Stimulated activated naive CD8-positive, alpha-beta T cell treated with anti-CD3 and anti-CD28 coated beads, Interleukin-15, amount 100 ng/mL, for 72 hours (primary cell): ENCODE measurements at places on chromosomes 7 and 10.
A peak's percentile ranks its signal among the peaks of the same experiment; 100 is the strongest.

- DNase-seq = peak; percentile 88
Observed at GRCh38 chr7:38335492-38336147, 62.2 kb upstream of the TARP start.

- DNase-seq = no peak
Observed at GRCh38 chr10:21726601-21727225, 192.7 kb downstream of the MLLT10 start.

- DNase-seq = no peak
Observed at GRCh38 chr10:127142856-127143255, 53.5 kb downstream of the INSYN2A start.

DNA sequence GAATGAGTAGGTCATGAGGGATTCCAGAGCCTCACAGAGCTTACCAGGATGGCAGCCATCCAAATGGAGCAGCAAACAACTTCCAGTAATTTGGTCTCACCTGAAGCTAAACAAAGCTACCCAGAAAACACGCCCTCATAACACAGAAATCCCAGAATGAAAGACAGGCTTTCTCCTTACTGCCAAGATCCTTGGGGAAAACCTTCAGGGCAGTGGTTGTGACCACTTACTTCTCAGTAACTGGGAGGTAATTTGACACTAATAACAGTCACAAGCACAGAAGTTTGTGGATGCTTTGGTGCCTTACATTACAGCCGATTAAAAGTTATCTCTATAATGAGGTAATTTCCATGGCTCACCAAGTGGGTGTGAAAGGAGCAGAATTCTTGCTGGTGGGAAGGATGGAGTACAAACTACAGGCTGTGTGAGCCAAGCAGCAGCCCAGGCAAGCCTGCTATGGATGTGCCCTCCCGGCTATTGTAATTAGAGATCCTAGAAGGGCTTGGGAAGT lies 10.4 kb downstream of the WDR91 start:
- no peak for DNase-seq

DNA sequence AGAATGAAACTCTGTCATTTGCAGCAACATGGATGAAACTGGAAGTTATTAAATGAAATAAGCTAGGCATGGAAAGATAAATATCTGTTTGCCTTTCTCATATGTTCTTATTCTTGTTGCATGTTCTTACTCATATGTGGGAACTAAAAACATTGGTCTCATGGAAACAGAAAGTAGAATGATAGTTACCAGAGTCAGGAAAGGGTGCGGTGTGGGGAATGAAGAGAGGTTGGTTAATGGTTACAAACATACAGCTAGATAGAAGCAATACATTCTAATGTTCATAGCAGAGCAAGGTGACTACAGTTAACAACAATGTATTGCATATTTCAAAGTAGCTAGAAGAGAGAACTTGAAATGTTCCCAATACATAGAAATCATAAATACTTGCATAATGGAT lies 105.1 kb downstream of the FAM107B start:
- no peak for DNase-seq

GRCh38 chr10:121205625-121206024 lies 354.5 kb downstream of the WDR11 start:
- no peak for DNase-seq

DNA sequence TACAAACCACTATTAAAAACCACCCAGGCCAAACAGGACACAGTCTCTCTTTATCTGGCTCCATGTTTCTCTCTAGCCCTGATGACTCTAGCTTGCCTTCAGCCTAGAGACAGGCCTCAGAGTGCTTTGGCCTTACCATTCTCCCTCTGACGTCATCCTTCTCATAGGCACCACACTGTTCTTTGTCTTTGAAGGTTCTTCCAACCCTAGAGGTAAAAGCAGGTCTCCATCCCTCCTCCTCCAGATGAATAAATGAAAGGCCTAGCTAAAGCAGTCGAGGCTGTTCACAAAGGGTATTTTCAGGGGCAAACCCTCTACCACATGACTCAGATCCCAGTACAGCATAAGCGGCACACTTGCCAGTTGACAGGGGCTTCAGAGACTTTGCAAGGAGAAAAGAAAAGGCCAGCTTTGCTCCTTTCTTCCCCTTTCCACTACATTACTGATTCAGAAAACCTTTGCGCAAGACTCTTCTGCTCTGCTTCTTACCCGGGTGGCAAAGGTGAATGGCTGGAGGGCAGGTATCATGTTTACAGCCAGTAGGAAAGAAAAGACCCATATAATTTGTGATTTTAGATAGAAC lies 14.8 kb downstream of the NFE2L3 start:
- DNase-seq = no peak

DNA sequence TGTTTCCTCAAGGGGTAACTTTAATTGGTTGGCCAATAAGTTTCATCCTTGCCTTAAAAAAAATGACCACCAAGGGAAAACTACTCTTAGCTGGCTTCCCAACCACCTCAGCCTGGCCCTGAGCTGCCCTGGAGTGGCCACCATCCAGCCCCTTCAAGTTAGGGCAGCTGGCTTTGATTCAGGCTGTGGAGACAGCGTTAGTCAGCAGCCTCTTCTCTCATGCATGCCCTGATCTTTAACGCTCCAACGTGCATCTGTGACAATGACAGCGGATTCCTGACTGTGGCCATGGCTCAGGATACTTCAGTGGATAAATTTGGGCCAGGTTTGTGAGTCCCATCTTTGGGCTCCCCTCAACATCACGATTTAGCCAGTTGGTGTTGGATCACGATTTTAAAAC lies 111.6 kb downstream of the RBM20 start:
- no peak for DNase-seq

- peak; percentile 42 for DNase-seq
Observed at GRCh38 chr10:59625721-59626522, 83.7 kb downstream of the SLC16A9 start.

DNA sequence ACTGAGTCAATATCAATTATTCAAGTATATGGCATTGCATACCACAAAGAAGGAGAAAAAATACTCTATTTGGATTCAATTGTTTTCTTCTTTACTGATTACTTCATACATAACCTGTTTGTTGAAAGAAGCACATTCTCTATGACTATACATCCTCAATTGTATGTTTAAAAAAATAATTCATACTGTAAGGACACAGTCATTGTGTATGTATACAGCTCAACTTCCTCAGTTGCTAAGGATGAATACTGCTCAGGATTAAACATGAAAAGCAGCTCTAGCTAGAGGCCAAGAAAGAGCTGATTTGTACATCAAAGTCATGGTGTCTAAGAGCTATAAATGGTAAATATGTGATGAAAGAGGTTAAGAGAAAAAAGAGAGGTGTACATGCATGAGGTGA lies 15.8 kb upstream of the BPGM start:
- no peak for DNase-seq

- DNase-seq = no peak
Observed at GRCh38 chr10:2431961-2432360, 635.4 kb upstream of the PFKP start.

DNA sequence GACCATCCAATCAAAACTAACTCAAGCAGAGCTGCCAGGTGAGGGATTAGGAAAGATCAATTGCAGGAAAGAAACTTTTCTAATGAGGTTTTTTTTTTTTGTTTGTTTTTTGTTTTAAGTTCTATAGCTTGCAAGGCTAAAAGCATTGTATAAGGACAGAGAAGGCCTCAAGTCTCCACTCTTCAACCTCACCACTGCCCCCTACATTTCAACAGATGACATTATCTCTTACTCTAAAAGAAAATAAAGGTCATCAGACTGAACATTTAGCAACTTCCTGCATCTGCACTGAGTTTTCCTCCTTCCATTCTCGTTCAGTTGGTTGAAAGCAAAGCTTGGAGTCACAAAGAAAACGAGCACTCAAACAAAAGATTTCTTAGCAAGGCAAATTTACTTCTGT lies 45.2 kb upstream of the EXOC4 start:
- DNase-seq = no peak

DNA sequence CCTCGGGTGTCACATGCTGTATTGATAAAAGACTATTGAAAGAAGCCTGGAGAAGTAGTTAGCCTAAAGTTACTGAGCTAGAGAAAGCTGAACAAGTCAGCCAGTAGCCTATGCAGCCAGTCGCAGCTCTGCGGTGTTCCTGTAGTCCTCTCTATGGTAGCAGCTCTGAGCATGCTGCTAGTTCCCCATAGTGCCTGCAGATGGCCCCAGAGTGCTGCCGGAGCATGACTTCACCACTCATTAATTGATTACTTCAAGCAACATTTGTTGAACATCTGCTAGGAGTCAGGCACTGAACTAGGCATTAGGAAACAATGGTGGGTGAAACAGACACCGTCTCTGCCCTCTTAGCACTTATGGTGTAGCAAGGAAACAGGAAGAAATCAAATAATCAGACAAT lies 422.7 kb downstream of the SORCS3 start:
- peak; percentile 29 for DNase-seq

DNA sequence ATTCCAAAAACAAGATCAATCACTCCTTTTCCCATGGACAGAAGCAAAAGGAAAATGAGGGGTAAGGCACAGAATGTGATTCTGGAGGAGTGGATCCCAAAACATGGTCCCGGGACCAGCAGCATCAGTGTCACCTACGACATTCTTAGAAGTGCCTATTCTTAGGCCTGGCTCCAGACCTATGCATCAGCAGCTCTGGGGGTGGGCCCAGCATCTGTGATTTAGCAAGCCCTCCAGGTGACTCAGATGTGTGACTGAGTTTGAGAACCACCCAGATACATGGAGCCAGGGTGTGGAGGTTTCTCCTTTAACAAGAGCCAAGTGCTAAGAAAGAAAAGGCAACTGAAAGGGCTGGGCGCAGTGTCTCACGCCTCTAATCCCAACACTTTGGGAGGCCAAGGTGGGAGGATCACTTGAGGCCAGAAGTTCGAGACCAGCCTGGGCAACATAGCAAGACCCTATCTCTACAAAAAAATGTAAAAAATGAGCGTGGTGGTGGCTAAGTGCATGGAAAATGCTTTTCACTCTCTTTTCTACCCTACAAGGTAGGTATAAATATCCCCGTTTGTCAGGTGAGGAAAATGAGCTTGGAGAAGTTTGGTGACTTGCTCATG lies 17.1 kb upstream of the ARPC1A start:
- no peak for DNase-seq

DNA sequence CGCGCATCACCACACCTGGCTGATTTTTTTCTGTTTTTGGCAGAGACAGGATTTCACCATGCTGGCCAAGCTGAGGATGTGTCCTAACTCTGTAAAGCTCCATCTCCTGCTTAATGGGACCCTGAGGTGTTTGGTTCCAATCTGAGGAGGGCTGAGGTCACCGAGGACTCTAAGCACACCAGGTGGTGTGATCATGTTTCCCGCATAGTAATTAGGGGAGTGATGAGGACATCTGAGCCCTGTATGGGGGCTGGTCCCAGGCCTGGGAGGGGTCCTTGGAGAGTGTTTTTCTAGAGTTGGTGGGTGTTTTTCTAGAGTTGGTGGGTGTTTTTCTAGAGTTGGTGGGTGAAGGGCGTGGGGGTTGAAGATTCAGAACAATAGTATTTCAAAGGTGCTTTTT lies 3.0 kb upstream of the ABHD11 start:
- no peak for DNase-seq

DNA sequence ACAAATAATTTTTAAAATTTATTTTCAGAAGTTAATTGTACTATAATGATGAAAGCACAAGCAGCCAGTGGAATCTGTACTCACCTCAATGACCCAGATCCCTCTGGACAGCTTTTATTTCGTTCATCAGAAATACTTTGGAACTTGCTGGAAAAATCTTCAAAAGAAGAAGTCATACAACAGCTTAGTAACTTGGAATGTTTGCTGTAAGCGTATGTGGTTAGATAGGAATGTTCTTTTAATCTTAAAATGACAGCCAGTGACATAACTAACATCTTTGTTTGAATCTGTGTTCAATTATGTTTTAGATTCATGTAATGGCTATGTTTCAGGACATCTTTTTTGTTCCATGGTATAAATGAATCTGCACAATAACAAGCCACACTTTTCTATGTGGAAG lies 26.8 kb downstream of the CFAP69 start:
- DNase-seq = no peak

DNA sequence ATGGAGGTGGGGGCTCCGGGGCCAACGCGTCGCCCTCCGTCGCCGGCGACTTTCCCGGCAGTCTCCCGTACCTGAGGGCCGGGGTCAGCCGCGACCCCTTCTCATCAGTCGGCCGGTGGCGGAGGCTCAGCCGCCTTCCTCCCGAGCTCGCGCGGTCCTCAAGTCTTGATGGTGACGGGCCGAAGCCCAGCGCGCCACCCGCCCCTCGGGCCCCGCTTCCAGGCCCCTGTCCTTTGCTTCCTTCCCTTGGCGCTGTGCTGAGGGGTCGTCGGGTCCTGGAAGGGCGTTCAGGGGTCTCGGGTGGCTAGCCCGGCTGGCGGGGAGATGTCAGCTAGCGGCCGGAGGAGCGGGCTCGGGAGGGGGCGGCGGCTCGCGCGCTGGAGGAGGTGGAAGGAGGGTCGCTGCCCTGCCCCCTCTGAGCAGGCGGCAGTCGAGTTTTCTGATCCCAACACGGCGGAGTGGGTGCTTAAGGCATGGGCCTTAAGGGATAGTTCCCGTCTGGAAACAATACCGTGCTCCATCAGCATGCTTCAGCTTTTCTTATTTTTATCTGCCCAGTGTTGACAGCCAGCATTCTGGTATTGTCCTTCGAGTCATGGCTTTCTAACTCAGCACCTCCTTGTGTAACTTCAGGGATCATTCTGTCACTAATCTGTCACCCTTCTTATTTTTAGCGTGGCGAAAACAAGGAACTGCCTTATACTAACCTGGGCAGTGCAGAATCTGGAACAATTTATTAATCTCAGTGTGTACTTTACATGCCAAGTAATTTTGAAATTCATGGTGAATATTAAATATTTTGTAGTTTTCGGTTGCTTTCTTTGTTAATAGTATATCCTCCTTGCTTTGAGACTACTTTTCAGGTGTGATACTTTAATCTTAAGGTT lies 748 bp downstream of the PHTF2 start:
- no peak for DNase-seq

- no peak for DNase-seq
Observed at GRCh38 chr10:110613996-110614495, 30.1 kb upstream of the RBM20 start.

DNA sequence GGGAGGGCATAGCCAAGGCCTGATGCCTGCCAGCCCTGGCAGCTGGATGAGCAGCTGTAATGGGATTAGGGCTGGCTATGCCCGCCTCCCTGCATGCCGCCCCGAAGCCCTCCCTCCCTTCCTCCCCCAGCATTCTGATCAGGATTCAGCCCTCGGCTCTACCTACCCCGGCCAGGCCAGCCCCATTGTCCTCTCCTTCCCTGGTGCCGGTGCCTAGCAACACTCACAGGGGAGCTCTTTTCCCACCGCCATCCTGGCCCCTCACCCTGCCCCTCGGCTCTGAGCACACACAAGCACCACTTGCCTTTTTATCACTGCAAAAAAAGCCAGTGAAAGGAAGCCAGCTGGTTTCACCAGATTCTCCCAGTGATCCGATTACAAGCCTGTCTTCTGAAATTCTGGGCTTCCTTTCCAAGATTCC lies 9.0 kb upstream of the ADCYAP1R1 start:
- DNase-seq = no peak

- DNase-seq = no peak
Observed at GRCh38 chr10:116826803-116827202, 22.5 kb upstream of the ENO4 start.
